ENCODE measurements at places on chromosomes 1 and 21.
A peak's percentile ranks its signal among the peaks of the same experiment; 100 is the strongest.

DNA sequence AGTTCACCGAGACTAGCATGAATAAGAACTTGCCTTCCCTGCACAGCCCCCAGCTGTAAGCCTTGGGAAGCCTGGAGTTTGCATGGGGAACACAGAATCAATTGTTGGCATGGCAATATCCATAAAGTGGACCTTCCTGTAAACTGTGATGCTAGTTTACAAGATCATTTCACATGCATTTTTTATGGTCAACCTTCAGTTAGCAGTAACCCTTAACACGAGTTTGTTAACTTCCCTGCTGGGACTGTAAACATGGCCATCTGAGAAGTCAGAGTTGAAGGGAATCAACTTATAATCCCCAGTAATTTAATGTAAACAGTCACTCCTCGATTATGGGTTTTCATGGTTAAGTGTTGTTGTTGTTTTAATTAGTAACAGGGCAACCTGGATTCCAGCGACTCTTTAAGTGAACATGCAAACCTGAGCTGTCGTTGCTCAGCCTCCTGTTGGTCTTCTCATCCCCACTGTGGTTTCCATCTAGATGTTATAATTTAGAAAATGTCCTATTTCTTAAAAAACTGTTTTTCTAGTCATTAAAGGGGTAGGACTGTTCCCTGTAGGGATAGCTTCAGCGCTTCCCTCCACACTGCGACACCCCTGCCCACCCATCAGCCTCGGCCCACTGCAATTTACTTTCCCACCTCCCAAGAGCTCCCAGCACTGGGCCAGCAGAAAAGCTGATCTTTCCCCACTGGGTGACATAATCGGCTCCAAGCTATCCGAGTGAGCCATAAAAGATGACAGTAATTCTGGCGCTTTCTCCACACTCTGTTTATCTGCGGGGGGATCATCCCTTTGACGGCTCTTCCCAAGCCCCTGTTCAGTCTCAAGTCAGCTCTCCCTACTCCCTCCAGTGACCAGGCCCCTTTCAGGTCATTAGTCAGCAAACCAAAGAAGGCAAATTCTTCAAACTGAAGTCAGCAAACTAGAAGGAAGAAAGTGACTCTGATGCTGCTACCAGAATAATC lies 107.6 kb upstream of the IPO9 start:
- DNase-seq, result no peak

GRCh38 chr1:206702260-206702659 lies 17.6 kb downstream of the MAPKAPK2 start:
- peak; percentile 29 for DNase-seq

GRCh38 chr21:38847556-38847955 lies 41.8 kb downstream of the ETS2 start:
- DNase-seq, result no peak

DNA sequence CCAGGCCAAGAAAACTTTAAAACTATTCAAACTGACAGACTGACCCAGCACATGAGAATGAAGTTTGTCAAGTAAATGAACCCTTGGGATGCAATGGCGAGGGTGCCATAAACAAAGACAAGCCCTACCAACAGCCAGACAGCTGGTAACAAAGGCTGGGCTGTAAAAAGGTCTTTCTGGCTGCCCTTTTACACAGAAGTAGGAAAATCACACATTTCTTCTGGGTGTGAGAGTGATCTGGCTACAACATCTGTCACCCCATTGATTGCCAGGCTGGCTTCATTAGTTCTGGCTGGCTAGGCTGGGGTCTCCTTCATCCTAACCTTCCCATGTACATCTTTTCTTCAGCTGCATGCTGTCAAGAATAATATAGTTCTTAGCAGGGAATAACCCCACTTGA lies 83.6 kb upstream of the FOXD3 start:
- peak; percentile 63 for DNase-seq

DNA sequence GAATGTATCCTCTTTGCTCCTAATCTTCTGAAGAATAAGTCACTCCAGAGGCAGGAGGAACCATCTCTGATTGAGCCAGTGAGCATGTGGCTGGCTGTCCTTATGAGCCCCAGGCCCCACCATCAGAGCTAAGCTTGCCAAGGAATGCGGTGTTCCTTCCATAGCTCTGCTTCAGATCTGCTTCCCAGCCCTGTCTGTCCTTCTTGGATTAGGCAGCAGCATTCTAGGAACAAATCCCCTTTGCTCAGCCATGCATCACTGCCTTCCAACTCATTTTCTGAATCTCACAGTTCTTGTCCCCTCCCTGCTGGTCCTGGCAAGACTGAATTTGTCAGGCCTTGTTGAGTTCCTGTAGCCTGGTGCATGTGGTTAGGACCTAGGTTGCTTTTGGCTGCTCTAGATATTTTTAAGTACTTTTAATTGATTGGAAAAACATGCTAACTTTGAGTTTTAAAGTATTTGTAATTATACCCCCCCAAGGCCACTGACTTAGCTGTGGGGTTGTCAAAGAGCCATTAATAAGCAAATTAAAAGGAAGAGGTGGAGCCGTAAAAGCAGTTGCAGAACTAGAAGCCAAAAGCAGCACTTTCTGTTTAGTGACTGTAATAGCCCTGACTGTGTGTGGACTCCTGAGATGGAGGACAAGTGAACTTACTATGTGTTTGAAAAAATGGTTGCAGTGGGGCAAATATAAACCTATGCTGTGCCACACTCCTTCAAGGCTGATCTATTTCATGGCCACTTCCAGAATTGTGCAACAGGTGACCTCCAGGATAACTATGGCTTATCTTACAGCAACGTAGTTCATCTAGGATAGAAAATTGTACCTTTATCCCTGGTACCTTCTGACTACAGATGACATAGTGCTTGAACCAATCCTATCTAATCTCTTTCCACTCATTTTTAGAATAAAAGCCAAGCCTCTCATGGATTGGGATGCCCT lies 61.3 kb upstream of the BACH1 start:
- no peak for DNase-seq

DNA sequence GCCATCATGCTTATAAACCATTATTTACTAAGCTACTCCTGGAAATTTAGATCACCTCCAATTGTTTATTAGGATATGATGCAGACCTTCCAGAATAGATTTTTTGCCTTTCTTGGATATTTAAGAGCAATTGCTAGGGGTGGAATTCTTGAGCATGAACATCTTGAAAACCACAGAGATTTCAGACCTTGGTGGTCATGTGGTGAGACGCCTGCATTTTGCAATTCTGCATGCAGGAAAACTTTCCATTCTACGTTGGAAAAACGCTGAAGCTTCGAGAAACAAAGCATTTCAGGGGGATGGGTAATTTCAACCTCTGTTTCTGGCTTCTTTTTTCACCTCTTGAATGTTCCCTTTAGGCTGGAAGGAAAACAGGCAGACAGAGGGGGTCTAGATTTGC lies 596.3 kb downstream of the KIF26B start:
- DNase-seq, result no peak

- DNase-seq, result no peak
Observed at GRCh38 chr1:47738560-47739182, 258.5 kb downstream of the TRABD2B start.

All from NCI-H2171 treated with DMSO at 0.1 percent for 48 hours (cell line).